ENCODE measurements at places on chromosomes 3 and 15.

- DNase-seq, result no peak
These were observed 56.7 kb upstream of the MCF2L2 start for GRCh38 chr3:183485093-183485492.

DNA sequence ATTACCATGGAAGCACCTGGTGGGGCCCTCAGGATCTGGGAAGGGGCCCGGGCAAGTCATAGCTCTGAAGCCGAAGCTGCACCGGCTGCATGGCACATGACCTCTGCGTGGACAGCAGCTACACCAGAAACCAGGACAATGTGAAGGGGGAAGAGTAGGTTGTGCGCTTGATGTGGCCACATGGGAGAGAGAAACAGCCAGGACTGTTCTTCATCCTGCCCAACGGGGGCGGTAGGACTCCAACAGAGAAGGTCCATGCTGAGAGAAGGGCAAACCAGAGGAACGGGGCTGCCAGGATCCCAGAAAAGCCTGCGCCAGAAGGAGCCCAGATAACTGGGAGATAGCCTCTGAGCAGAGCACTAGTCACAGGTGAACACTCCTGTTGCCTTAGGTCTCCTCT, 54.9 kb upstream of the PRR20G start:
- no peak for DNase-seq

DNA sequence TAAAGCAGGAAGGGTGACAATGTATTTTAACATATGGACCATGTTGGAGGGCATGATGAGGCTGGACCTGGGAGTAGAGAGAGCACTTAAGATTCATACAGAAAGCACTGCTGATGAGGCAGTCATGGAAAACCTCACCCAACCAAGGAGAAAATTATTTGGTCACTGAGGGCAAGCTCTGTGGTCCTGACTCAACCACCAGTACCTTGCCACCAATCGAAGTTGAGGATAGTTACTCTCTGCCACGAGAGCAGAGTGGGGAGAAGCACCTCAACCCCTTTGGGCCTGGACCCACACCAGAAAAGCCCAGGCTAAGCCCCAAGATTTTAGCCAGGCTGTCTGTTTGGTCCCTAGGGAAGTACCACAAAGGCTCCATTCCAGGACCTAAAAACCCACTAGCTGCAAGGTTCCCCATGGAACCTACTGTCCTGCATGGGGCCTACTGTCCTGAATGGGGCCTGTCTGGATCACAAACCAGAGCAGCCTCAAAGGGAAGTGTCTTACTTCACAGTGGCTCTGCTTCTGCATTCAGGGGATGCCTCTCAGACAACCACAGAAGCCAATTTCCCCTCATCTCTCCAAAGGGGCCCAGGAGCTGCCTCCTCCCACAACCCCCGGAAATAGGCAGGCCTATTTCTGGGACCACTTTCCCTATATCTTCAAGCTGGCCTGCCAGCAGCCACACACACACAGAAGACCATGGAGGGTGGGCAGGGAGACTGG, 4.2 kb downstream of the CCDC71 start:
- DNase-seq, result no peak

DNA sequence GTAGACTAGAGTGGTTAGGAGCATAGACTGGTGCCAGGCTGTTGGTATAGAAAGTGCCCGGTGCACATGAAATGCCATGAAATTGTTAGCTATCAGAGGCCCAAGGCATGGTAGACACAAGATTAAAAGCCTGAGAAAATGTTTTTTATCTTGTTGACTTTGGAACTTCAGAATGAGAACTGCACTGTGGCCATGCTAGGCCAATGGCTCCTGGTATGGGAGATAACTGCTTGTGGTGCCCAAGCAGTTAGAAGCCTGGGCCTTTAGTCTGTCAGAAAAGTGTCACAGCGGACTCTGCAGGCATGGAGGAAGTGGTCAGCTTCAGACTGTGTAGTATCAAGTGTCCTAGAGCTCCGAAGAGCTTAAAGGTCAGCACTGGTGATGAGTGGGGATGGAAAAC, 11.9 kb downstream of the FYCO1 start:
- DNase-seq, result no peak

DNA sequence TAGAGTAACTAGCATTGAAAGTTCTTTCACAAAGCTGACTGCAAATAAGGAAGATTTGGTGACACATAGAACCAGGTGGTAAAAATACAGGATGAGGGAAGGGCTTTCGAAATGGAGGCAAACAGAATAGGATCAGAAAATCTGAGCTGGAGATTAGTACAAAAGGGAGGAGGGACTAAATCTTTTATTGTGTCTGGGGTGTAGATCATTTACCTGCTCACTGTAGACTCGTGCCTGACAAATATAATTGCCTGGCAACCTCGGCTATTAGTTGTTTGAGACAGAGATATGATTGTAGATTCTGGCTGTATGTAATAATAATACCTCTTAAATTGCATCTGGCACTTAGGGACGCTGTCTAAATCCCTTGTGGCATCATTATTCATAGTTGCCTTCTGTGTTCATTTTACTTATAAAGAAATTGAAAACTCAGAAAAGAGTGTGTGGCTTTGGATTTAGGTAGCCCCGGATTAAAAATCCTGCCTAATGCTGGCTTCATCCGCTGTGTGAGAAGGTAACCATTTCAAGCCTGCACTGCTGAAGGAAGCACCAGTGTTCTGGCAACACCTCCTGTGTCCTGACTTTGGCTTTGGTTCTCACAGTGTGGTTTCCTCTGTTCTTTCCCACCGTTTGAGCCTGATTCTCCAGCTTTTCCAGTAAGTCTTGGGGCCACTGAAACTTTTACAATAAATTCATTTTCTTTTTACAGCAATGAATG, 25.0 kb upstream of the GPR160 start:
- DNase-seq, result no peak

- DNase-seq, result no peak
These were observed 51.8 kb upstream of the ANKRD34C start for GRCh38 chr15:79230766-79231165.

DNA sequence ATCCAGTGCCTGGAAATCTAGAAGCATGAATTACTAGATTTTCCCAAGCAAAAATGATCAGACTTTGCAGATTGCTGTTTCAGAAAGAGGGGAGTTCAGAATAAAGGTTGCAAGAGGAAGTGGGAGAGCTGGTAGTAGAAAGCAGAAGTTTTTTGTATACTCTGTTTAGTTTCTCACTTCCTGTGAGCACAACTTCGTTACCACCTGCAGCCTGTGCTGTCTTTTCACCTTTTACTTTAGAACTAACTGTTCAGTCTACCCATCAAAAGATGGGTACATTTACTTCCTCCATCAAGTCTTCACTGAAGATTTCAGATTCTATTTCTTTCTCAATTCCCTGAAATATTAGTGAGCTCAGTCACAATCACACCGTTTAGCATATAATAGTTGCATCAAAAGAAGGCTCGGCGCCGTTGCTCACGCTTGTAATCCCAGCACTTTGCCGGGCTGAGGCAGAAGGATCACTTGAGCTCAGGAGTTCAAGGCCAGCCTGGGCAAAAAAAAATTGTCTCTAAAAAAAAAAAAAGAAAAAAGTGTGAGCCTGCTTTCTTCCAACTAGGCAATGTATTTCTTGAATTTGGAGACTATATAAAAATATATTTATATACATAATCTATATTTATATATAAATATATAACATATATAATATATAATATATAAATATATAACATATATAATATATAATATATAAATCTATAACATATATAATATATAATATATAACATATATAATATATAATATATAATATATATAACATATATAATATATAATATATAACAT, 1.8 kb upstream of the CEP97 start:
- DNase-seq, result no peak

GRCh38 chr3:138187296-138188012, at the start of gene ARMC8:
TSS of gene ARMC8 (plus strand) at chr3:138187301. CDS start at chr3:138187555, 254 bp downstream.
- no peak for DNase-seq

DNA sequence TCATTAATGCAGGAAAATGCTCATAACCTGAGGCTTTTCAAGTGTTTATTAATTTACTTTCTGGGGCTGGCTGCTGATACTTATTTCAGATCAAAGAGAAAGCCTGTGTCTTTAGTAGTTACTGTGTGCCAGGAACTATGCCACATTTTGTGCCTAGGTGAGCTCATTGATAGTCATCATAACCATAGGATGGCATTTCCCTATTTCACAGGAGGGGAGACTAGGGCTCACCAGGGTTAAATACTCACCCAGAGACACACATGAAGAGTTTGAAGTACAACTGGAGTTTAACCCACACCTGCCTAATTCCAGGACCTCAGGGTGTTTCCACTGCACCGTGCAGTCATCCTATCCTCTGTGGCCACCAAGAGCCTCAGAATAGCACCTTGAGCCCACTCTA, 264.4 kb upstream of the NR2E3 start:
- DNase-seq, result no peak

- no peak for DNase-seq
These were observed 33.0 kb downstream of the PTPRG start for GRCh38 chr3:61594144-61594963.

GRCh38 chr15:83694536-83694935, 40.6 kb downstream of the ADAMTSL3 start:
- no peak for DNase-seq

DNA sequence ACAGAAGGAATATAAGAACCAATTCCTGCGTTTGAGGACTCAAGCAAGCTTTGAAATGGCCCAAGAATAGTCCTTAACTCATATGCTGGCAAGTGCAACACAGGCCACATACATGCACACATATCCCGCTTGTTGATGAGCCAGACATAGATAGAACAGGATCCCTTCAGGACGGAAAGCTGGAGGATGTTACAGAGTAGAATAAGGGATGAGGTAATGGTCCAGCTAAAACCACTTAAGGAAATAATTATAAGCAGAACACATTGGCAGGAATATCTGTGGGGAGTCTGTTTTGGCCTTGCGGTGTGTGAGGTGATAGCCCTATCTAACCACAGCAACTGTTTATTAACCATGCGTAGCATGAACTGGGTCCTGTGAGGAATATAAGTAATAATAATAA, 25.0 kb downstream of the SCG3 start:
- DNase-seq, result no peak

GRCh38 chr3:134040066-134040465, 10.3 kb upstream of the SLCO2A1 start:
- DNase-seq, result no peak

DNA sequence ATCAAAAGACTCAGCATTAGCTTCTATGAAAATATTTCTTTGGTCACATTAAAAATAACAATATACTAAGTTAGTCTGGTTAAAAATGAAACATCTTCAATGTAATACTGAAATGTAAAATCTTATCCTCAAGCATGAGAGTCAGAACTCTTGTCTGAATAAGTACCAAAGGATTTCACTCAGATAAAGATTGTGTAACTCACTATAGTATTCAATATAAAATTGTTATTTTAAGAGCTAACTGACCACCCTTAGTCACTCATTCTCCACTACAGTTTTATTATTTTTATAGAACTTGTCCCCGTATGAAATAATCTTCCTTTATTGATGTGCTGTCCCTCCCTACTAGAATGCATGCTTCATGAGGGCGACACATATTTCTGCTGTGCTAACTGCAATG, 426.3 kb downstream of the MECOM start:
- no peak for DNase-seq

- DNase-seq, result no peak
These were observed 124.5 kb upstream of the PLXNA1 start for GRCh38 chr3:126858401-126858800.

DNA sequence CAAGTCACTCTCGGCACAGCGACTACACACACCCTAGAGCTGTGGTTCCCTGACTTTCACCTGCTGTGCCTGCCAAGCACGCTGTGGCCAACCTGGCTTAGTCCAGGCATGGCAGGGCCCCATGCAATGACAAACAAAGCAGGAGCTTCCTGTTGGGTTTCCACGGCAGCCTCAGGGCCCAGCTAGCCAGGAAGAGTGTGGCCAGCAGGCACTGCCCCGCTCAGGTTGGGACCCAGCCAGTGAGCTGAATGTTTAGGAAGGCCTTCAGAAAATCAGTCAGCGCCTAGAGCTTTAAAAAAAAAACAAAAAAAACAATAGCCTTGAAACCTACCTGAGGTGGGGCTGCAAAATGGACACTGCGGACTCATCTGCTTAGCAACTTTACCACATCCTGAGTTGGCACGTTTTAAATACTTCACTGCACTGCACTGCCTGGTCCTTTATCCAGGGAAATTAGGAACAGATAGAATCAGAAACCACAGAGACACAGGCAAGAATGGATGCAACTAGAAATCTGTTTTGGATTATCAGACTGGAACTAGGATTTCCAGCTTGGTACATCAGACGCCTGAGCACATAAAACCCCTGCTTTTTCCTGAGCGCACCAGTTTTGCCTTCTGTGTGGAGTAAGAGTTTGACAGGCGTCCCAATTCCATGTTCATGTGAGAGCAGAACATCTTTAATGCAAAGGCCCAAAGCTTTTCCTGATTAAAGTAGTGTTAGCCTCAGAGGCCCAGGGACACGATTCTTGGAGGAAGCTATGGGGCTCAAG, 36.2 kb upstream of the LDHAL6B start:
- no peak for DNase-seq

GRCh38 chr3:135056084-135056730, 261.1 kb downstream of the EPHB1 start:
- DNase-seq, result no peak

DNA sequence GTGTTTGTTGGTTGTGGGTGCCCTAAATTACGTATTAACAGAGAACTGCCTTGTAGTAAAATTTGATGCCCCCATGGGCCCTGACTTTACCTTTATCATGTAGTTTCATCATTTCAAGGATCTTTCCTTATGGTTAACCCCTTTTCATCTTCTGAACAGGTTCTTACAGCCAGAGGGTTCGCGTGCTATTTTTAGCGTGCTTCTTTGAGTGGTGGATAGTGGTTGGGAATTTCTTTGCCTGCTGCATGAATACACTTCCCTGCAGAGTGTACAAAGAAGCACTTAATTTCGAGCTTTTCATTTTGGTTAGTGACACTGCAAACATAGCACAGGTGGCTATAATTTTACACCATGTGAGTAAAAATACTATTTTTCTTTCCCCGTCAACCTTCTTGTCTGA, 231.8 kb downstream of the ROBO2 start:
- no peak for DNase-seq

- DNase-seq, result no peak
These were observed 444.2 kb downstream of the SQOR start for GRCh38 chr15:46079046-46079445.

- no peak for DNase-seq
These were observed 870 bp upstream of the TSEN2 start for GRCh38 chr3:12483410-12483809.

DNA sequence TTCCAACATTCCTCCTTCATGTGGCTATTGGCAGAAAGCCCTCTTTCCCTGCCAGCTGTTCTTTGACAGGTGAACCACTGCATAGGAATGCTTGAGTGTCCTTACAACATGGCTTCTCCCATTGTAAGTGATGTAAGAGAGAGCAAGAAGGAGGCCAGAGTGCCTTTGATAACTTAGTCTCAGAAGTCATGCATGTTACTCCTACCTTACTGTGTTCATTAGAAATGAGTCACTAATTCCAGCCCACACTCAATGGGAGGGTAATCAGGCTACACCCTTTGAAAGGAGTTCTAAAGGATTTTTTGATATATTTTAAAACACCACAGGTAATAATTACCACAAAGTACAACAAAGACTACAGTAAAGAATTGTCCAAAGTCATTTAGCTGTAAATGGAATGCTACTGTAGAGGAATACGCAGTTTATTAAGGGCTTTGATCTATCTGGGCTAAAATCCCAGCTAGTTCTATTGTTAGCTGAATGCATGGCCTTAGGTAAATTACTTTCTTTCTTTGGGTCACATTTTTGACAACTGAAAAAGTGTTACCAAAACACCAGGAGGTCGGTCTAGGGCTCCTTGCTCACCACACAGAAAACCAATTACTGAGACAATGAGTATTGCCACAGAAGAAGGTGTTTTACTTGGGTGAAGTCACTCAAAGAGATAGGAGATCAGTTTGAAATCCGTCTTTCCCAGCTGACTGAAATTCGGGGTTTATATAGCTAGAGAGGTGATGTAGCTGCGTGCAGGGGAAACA, 154.9 kb downstream of the GRM7 start:
- DNase-seq, result no peak

- no peak for DNase-seq
These were observed 3.4 kb upstream of the ZBED2 start for GRCh38 chr3:111598552-111598951.

Measured in right renal pelvis (tissue), 4 donors.